PC-9 (cell line): ENCODE measurements at places on chromosomes 6 and 20. TPM values are rescaled to one million over a fixed set of nuclear protein-coding genes. Genes with fewer than 3 reads are reported as not detected.

- H3K4me1 ChIP-seq, result no peaks in the 10 kb centered on the region
- H3K4me3 ChIP-seq, result no peak overlapping the region
- no peaks in the 10 kb centered on the region for H3K36me3 ChIP-seq
- H3K27ac ChIP-seq, result no peak overlapping the region
- DNase-seq, result no peak
Observed at GRCh38 chr6:114863610-114864009, 520.8 kb upstream of the HS3ST5 start.

GRCh38 chr20:61948586-61949362 lies 116.9 kb downstream of the TAF4 start:
- H3K27me3 ChIP-seq, result peaks cover 39% of the 10 kb centered on the region
- no peak overlapping the region for H3K4me3 ChIP-seq
- no peak overlapping the region for H3K27ac ChIP-seq
- no peaks in the 10 kb centered on the region for H3K36me3 ChIP-seq

- H3K36me3 ChIP-seq, result 0 out of 2 replicates have a peak, but pooled peaks cover 7% of the 10 kb centered on the region
- H3K27ac ChIP-seq, result no peak overlapping the region
- no peaks in the 10 kb centered on the region for H3K27me3 ChIP-seq
- H3K4me3 ChIP-seq, result no peak overlapping the region
- no peak for DNase-seq
- H3K4me1 ChIP-seq, result peaks cover 21% of the 10 kb centered on the region
Observed at GRCh38 chr6:149324428-149324827, 6.9 kb downstream of the TAB2 start.

Gene MAN1A1
- 13.3 and 13.4 TPM in 2 replicates for total RNA-seq

Gene DNAH8
- not detected in 2 replicates for total RNA-seq
